ENCODE measurements at places on chromosomes 5 and 9.

GRCh38 chr5:77642738-77643653 lies 4.5 kb upstream of the OTP start:
- no peak for DNase-seq

DNA sequence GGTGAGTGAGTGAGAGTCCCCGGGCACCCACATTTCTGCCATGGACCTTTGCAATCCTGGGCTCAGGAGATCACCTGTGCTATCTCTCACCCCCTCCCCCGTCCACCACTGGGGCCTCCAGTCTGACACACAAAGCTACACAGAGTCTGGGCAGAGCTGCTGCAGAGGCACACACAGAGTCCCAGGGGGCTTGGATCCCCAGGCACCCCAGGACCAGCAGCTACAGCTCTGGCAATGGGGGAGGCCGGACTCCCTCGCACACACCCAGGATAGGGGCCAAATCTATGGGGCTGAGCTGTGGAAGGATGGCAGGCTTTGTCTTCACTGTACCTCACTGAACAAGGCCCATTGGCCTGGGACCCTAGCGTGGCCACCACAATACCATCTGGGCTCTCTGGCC lies 328.8 kb downstream of the MAN2A1 start:
- no peak for DNase-seq

DNA sequence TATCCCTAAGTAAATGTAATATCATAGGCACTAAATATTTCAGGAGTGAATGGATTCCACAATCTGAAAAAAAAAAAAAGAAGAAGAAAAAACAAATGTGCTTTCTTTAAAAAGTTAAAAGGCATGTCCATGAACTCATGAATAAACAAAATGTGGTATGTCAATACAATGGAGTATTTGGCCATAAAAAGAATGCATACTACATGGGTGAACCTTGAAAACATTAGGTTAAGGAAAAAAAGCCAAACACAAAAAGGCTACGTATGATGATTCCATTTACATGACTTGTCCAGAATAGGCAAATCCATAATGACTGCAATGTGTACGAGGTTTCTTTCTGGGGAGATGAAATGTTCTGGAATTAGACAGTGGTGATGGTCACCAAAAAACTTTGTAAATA lies 45.3 kb downstream of the FNIP1 start:
- DNase-seq, result no peak

- no peak for DNase-seq
Measured at GRCh38 chr5:149127394-149127955, 13.8 kb upstream of the ABLIM3 start.

DNA sequence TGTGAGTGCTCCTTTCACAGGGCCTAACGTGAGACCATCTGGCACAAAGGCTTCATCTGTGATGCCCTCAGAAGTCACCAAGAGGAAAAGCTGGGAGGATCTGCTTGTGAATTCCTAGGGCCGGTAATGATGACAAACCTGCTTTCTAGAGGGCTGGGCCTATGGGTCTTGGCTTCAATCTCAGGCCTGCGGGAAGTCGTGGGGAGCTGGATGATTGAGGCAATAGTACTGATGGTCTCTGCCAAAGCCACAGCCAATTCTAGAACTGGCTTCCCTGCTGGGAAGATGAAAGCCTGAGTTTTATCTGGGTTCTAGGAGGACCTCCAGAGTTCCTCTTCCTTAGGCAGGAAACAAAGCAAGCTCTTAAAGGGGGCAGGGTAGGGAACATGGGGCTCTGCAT lies 102.7 kb downstream of the TMEM215 start:
- no peak for DNase-seq

DNA sequence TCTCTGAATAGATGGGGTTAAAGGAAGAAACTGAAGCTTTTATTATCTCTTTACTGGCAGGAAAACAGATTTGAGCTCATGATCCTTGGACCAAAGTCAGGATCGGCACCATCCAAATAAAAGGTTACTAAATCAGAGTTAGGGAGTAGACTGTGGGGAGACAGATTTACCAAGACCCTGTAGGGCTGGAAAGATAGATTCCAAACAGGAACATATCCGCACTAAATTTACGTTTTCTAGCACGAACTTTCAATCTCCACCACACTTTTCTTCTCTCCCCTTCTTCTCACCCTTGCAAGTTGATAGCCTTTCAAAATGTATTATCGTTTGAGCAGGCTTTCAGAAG lies 120.0 kb upstream of the HMHB1 start:
- no peak for DNase-seq

- DNase-seq, result peak; percentile 31
Measured at GRCh38 chr5:76790632-76791290, 28.1 kb upstream of the F2RL1 start.

GRCh38 chr5:177509381-177509951 lies at the start of gene DOK3:
Gene DOK3 (minus strand): TSS chr5:177509826. CDS start chr5:177509540, 286 bp downstream.
- no peak for DNase-seq

DNA sequence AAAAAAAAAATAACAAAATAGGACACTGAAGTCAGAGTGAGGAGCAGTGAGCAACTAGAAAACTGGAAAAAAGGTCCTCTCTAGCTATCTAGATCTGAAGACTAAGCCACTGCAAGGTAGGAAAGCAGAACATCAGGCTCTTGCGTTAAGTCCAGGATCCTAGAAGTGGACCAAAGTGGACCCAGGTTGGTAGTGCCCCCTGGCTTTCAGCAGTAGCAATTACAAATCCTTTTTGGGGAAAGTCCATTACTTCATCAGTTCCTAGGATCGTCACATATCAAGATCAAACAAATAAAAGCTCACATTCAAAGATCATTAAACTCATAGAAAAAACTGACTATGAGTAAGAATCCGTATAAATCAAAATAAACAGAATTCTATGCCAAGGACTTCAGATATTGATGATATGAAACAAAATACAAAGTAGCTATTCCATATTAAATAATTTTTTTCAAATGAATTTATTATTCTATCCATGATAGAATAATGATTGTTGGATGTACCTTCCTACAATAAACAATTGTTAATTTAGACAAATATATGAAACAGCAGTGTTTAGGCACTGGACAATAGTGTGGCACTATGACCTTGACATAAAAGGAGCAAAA lies 6.5 kb upstream of the RICTOR start:
- DNase-seq, result peak; percentile 52

DNA sequence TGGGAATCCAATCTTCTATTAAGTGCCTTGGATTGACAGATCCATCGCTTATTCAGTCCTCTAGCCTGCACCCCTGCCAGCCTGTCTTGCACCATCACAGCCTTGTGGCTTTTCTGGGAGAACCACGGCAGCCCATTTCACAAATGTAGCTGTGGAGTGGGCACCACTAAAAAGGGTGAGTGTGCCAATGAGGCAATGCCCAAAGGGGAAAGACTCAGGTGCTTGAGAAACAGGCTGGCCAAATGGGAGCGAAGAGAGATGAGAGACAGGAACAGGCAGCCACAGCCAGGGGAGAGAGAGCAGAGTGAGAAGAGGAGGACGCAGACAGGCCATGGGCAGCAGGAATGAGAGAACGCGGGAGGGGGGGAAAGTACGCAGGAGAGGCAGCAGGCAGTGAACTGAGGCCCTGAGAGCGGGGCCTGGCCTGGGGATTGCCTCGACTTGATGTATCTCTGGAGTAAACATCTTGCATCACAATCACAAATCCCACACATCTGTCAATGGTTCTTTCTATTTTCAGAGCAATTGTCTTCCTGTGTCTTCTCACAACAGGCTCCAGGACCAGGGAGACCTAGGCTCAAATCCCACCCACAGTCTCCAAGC lies 173.1 kb downstream of the SYK start:
- no peak for DNase-seq

Data from CD4-positive, alpha-beta T cell treated with Interleukin-2 at 100 ng/mL for 4 hours (primary cell).